NCI-H446 (cell line): ENCODE measurements at places on chromosomes 16 and 17.
A peak's percentile ranks its signal among the peaks of the same experiment; 100 is the strongest.

- no peak for DNase-seq
Measured at GRCh38 chr16:25100511-25100910, 11.0 kb upstream of the LCMT1 start.

DNA sequence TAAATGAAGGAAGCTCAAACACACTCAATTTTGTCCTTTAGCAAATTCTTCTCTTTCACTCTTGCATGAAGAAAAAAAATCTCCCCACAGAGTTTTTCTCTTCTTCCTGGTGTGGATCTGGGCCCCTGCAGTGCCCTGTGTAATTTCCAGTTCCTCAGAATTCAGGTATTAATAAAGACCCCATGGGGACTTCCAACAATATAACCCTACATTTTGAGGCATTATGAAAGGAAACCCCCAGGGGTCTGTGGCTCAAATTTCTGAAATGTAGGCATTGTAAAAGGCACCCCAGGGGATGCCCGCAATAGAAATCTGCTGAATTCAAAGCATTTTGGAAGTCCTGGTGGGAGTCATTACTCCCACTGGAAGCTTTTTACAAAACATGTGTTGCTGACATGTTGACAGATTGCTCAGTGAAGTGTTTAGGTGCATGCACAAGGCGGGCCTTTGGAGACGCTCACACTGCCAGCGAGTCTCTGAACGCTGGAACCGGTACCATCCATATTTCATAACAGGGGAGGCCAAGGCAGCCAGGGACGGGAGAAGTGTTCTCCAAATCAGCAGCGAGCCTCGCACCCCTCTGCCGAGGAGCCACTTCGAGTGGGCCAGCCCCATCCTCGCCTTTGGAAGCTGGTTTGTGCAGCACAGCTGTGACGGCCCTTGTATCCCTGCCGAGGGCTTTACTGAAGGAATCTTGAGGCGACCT lies 154.0 kb downstream of the ZNF423 start:
- DNase-seq: peak; percentile 89

- DNase-seq: no peak
Measured at GRCh38 chr16:1272453-1273198, 16.8 kb downstream of the TPSD1 start.

GRCh38 chr17:64326420-64327054 lies 63.5 kb upstream of the TEX2 start:
- DNase-seq: no peak

- no peak for DNase-seq
Measured at GRCh38 chr17:81334391-81334901, 39.3 kb upstream of the SLC38A10 start.

- no peak for DNase-seq
Measured at GRCh38 chr17:75371339-75371738, 34.1 kb downstream of the GRB2 start.

GRCh38 chr17:42928714-42929496 lies 28.3 kb downstream of the G6PC1 start:
- DNase-seq: no peak

GRCh38 chr16:14286368-14287230 lies 215.5 kb downstream of the MRTFB start:
- DNase-seq: no peak

- no peak for DNase-seq
Measured at GRCh38 chr17:16328997-16329396, 24.3 kb downstream of the CENPV start.

GRCh38 chr17:3036800-3037199 lies 26.6 kb downstream of the OR1D5 start:
- DNase-seq: no peak

DNA sequence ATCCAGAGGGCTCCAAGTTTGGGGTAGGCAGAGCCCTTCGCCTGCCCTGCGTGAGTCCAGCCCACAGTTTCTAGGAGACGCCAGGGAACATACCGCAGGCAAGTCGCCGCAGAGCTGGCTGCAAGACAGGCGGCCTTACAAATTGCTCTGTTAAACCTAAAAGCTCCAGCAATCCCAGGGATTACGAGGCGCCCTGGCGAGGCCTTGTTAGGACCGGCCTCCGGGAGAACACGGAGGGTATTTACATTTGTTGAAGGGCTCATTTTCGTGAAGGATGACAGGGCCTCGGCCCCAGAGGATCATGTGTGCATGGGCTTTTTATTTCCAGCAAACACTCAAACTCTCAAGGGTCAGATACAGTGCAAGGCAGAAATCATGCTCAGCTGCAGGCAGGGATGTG lies 77.6 kb upstream of the FOXF1 start:
- no peak for DNase-seq

GRCh38 chr16:86151239-86151851 lies 252.4 kb downstream of the IRF8 start:
- DNase-seq: no peak

DNA sequence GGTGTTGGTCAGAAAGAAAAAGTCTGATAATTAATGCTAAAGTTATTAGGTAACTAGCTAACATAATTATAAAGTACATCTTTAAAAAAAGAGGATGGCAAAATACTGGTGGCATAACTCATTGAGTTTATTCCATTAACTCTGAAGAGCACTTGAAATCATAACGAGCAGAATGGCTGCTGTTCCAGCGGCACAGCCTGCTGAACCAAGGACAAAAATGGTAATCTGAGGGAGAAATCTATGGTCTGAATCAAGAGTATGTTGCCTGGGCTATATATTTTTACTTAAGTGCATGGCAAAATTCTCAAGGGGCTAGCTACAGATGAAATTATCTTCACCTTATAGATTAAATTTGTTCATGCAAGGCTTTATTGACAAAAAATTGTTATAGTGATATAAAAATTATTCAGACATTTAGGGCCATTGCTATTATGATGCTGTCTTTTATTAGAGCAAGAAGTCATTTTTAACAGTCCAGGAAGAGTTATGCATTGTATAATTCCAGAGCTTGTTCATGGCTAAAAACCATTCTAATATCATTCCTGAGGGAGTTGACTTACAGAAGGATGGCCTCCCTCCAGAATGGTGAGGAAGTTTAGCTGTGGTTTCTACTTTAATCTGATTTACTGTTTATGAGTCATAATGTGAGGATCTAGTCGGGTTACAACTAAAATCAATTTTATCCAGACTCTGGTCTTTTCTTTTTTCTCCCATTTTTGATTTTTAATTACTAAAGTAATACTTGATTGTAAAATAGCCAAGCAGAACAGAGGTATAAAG lies 41.4 kb upstream of the ANKFN1 start:
- no peak for DNase-seq

DNA sequence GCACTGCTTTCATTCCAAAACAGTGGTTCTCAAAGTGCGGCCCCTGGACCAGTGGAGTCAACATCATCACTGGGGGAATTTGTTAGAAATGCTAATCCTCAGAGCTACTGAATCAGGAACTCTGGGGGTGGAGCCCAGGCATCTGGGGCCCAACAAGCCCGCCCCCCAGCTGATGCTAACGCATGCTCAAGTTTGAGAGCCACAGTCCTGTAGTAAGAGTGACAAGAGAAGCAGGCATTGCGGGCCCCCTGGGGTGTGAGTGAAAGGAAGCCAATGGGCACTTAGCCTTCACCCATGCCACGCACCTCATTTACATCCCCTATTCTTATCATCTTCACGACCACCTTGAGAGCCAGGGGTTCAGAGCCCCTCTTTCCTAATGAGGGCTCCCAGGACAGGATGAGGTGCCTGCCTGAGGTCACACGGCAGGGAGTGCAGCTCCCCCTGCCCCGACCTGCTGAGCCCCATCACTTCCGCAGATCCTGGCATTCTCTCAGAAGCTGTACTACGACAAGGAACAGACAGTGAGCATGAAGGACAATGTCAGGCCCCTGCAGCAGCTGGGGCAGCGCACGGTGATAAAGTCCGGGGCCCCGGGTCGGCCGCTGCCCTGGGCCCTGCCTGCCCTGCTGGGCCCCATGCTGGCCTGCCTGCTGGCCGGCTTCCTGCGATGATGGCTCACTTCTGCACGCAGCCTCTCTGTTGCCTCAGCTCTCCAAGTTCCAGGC lies 9.1 kb downstream of the CA4 start:
- no peak for DNase-seq

DNA sequence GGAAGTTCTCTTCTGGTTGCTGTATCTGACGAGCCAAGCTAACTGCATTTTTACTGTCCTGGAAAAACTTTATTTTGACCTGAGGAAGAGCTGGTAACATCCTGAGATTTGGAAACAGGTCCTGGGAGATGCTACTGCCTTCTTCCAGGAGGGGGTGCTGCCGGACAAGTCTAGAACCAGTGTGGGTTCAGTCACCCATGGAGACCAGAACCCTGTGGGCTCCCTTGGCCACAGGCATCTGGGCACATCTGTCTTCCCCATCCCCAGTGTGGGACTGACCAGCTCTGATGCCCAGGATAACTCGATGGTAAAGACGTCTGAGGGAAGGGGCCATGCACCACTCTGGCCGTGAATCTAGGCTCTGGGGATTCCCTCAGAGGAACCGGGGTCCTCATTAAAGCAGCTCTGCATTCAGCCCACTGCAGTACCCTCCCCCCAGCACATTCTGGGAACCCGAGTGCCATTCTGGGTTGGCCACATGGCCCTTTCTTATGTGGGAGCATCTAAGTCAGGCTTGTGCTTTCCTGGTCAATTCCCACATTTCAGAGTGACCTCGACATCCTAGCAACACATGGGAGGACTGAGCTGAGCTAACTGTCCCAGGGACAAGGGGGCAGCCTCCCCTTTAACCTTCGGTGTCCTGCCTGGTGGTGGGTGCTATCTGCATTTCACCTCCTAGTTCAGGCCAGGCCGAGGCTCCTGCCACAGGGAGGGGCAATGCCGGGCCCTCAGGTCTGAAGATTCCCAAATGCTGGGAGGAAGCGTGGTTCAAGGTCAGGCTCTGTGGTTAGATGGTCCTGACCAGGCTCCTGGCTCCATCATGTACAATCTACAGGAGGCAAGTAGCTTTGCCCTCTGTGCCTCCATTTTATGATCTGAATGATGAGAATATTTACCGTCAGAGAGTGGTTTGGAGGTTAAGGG lies 6.4 kb downstream of the C16orf86 start:
- peak; percentile 48 for DNase-seq

GRCh38 chr16:67202956-67203493 lies 4.1 kb downstream of the ELMO3 start:
- no peak for DNase-seq

GRCh38 chr16:24776501-24777220 lies 47.2 kb downstream of the TNRC6A start:
- no peak for DNase-seq

- DNase-seq: no peak
Measured at GRCh38 chr16:72508191-72508590, 336.2 kb upstream of the PMFBP1 start.

- no peak for DNase-seq
Measured at GRCh38 chr16:54373534-54374520, 87.2 kb upstream of the IRX3 start.

DNA sequence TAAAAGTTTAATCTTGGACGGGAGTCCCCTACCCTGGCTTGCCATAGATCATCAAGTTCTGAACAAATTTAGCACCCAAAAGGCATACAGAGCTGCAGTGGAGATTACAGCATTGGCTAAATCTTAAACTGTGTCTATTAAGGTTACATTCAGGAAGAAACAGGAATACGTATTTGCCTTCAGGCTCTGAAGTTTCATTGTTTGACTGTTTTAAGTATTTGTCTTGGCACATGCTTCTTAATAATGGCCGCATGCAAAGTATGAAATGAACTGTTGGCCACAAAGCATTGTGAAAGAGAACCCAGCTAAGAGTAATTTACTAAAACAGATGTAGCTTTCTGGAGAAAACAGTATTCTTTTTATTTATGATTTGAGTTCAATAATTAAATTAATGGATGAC lies 63.9 kb upstream of the CNEP1R1 start:
- DNase-seq: no peak

- no peak for DNase-seq
Measured at GRCh38 chr17:56326001-56326359, 172.7 kb downstream of the ANKFN1 start.

DNA sequence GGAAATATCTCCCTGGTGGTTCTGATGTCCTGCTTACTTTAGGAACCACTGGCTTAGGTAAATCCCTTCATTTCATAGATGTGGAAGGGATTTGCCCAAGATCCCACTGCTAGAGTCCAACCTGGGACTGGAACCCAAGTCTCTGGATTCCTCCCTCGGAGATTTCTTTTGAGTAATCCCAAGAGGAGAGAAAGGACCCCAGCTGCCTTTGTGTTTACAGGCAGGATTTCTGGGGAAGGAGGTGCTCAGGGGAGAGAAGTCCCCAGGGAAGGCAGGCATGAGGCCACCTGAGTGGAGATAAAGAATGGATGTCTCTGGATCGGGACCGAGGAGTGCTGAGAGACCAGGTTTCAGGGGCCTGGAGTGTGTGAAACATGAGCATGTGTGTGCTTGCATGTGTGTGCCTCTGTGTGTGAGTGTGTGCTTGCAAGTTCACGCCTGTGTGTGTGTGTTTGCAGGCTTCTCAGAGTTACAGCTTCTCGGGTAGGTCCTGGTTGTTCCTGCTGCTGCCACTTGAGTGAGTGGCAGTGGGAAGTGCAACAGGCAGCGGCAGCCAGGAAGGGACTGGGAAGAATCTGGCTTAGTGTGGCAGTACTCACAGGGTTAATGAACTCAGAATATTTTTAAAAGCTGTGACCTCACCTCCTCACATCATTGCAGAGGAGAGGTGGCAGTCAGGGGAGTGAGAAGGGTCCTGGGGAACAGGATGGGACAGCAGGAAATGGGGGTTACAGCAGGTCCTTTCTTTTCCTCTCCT lies 2.2 kb downstream of the KCNH6 start:
- DNase-seq: no peak

DNA sequence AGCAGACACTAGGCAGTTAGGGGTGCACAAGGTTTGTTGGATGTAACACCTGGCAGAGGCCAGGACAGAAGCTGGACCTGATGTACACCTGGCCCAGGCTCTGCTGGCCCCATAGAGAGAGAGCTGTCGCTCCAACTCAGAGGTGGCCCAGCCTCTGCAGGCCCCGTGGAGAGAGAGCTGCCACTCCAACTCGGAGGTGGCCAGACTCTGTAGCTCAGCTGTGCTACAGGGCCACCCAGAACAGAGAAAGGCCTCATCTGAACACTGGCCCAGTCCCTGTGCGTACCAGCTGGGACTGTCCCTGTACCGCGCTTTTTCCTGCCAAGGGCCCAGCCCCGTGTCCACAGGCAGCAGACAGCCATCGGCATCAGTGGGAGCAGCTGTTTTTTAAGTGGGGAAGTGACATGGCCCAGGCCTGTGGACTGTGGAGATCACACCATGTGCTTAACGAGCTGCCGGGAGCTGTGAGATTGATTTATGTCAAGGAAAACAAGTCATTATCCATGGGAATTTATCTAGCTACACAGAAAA lies 176.4 kb upstream of the CHMP6 start:
- DNase-seq: no peak

- no peak for DNase-seq
Measured at GRCh38 chr16:3066440-3066748, 954 bp downstream of the IL32 start.

GRCh38 chr16:1724491-1724890 lies 18.5 kb downstream of the MAPK8IP3 start:
- DNase-seq: no peak

DNA sequence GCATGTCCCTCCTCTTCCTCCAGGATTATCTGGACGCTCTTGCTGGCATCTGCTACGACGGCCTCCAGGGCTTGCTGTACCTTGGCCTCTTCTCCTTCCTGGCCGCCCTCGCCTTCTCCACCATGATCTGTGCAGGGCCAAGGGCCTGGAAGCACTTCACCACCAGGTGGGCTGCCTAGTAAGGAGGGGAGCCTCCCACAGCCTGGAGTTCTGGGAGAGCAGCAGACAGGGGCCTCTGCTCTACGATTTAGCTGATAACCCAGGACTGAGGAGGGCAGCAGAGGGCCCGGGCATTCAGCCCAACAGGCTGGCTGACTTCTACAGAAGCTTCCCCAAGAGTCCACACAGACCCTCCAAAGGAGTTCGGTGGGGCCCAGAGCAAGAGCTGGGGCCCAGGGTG lies 21.8 kb upstream of the DNAI2 start:
- no peak for DNase-seq

GRCh38 chr16:13108126-13108525 lies 206.7 kb downstream of the SHISA9 start:
- DNase-seq: no peak
